ENCODE measurements at places on chromosomes 4 and X.

DNA sequence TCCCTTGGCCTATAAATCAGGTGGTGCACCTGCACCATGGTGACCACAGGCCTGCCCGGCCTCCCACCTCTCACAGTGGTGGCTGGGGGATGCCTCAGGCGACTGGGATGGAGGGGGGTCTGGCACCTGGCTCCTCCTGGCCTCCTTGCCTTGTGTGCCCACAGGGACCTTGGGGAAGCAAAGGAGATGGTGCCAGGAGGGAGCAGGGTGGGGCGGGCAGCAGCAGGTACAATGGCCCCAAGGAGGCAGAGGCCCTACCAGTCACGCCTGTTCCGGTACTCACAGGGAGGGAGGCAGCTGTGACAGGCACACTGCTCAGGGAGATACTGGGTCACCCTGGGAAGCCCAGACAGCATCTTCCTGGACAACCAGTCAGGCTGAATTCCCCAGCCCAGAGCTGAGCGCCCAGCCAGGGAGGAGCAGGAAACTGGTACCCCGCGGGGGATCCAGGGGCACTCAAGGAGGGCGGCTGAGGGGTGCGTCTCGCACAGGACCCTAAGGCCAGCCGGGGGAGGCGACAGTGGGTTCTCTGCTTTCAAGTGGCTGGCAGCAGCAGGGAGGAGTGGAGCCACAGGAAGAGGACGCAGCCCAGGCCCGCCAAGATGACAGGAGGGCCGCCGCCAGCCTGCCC is 1.2 kb upstream of the TREX2 start:
- no peak for DNase-seq

GRCh38 chr4:106401157-106401556 is 32.6 kb upstream of the GIMD1 start:
- DNase-seq: no peak

- DNase-seq: no peak
These were observed 100.5 kb downstream of the PHKA2 start for GRCh38 chrX:18883234-18883960.

DNA sequence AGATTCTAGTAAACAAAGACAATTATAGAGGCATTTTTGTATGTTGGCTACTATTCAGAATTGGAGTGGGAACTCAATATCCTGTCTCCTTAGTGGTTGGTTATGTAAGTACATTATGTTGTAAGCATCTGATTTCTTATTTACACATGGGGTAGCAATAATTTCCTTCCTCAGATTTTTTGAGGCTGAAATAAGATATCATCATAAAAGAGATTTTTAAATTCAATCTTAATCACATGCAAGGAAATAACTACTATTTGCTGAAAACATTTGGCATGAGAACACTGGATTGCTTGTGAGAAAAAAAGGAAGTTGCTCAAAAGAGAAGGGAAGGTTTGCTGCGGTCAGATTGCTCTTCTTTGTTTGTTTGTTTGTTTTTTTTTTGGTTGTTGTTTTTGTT is 437.7 kb upstream of the HS3ST1 start:
- DNase-seq: no peak

DNA sequence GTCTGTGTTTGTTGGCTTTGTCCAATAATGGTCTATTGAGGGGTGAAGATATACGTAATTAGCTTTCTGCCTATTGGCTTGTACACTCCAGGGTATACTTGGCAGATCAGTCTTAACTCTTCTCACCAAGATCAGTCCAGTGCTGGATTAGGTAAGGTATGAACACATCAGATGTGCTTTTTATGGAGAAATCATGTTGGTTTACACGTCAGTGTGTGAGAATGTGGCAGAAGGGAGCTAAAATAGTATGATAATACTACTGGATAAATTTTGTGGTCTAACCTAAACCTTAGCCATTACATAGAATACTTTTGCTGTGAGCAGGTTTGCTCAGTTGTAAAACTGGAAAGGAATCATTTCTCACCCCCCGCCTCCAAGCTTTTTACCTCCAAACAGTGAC is 4.2 kb downstream of the PDHA1 start:
- no peak for DNase-seq
